ENCODE measurements at places on chromosomes 4 and X.

- DNase-seq, result no peak
Observed at GRCh38 chr4:36322921-36323354, 41.5 kb downstream of the DTHD1 start.

- no peak for DNase-seq
Observed at GRCh38 chr4:120760047-120760446, 162.5 kb downstream of the PRDM5 start.

- no peak for DNase-seq
Observed at GRCh38 chrX:133555782-133556458, 140.6 kb upstream of the GPC4 start.

DNA sequence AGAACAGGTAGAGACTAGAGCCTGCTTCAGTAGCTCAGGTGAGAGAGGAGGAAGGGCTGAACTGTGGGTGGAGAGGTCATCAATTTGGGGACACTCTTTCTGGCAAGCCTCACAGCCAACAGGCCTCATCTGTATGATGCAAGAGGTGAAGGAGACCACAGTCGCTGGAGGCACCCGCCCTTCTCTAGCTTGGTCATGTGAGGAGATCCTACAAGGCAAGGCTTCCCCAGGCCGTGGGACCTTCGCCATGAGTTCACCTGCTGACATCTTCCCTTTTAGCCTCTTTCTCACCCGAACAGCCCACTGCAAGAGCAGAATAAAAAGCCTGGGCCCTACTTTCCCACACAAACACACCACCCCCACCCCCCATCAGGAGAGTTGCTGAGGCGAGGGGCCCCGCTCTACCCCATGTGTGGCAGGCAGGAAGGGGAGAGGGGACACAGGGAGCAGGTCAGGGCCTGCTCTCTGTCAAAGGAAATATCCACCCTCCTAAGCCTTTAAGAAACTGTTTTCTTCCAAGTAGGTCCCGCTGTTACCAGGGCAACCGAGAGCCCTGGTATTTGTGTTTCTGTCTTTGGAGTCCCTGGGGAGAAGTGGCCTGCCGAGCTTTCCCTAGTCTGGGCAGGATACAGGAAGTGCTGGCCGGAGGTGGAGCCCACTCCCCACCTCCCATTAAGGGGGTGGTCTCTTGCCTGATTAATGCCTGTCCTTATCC is 8.1 kb downstream of the RTL5 start:
- peak; percentile 37 for DNase-seq

Measured in urothelium cell line (cell line).